ENCODE measurements at places on chromosomes 3 and 15. TPM values are rescaled to one million over a fixed set of nuclear protein-coding genes. Genes with fewer than 3 reads are reported as not detected.

Gene ABHD10
- 10.3 TPM for total RNA-seq

Gene SUCNR1
- total RNA-seq = under 0.01 TPM

Gene WDR49
- total RNA-seq = not detected

Gene OR5K2
- not detected for total RNA-seq

Gene GOLGA8G
- total RNA-seq = not detected

Gene WDR72
- not detected for total RNA-seq

Gene ITPKA
- total RNA-seq = 3.5 TPM

Gene AGBL1
- not detected for total RNA-seq

Gene SEC11A
- 190 TPM for total RNA-seq

Data from placental pericyte (primary cell).